ENCODE measurements at places on chromosomes 3 and 15.

GRCh38 chr15:77513226-77513625, 92.5 kb downstream of the HMG20A start:
- DNase-seq, result no peak

DNA sequence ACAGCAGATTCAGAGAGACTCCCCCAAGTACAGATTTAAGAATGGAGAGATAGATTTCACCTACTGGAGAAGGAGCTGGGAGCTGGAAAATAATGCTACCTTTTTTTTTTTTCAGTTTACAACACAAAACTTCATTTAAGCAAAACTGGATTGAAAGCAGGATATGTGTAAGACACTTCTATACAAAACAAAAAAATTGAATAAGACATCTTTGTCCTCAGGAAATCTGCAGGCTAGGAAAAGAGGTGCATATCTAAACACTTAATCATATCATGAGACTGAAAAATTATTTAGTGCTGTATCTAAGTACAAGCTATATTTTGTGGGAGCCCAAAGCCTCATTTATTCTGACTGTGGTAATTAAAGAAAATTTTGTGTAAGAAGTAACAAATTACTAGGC, 516.1 kb downstream of the ZIC1 start:
- no peak for DNase-seq

DNA sequence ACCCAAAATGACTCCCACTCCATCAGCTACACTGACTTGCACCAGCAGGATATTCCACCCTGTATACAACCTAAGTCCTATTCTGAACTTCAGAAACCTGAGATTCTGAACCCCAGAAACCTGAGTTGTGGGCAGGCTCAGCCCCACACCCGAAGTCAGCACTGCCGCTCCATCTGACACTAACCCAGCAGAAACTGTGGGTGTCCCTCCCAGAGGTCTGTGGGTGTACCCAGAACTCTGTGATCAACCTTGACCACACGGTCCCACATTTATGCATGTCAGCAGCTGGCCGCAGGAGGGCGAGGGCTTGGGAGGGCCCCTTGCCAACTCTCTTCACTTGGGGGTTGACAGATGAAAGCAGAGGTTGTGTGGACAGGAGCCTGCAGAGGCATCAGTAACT, 9.3 kb downstream of the OXTR start:
- DNase-seq, result no peak

DNA sequence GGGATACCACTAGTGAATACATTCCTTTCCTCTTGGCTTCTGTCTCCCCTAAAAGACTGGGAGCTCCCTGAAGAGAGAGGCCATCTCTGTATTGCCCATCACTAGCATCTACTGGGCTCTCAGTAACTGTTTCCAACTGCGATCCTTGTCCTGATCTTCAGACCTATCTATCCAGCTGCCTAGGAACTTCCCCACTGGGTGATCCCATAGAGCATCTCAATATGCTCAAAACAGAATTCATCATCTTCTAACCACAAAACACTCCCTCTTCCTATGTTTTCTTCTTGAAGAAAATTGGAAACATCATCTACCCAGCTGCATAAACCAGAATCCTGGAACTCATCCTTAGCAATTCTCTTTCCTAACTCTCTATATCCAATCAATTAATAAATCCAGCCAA, 54.6 kb downstream of the PLD1 start:
- no peak for DNase-seq

GRCh38 chr3:119774444-119774843, 7.5 kb upstream of the NR1I2 start:
- DNase-seq, result no peak

DNA sequence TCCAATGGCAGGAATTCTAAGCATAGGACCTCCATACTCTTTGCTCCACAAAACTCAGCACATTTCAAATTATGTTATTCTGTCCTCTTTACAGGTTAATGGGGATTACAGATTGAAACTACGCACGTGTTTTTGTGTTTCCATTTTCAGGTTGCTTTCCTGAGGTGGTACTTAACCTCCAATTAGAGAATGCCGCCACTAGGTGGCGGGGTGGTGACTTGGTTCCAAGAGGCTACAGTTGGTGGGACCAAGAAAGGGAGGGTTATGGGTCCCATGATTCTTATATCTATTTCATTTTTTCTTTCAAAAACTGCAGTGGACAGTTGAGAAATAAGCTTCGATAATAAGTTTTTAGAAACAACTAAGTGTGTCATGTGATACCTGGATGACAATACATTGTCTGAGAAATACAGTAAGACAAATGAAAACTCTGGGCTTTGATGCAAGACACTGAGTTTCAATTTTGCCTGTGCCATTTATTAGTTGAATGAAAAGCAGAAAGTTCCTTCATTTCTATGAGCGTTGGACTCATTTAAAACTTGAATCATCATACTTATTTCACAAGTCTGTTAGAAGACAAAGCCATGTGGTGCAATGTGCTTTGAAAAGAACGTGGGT, 539.0 kb downstream of the FGF12 start:
- DNase-seq, result peak; percentile 60
